ENCODE measurements at places on chromosomes 3 and 15.

DNA sequence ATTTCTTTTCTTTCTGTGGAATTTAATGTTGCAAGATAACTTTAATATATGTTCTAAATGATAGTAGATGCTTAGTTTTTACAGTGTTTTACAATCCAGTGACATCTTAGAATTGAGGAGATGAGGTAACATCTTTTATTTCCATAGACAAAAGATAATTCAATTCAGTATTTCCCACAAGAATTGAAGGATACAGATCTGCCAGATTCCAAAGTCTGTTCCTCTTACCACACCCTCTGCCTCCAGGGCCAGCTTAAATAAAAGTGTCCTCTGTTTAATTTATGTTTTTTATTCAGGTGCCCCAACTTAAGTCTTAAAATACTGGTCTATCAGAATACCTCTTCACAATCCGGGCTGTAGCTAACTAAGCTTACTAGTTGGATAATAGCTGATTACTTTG lies 6.5 kb downstream of the STT3B start:
- no peak for DNase-seq

- no peak for DNase-seq
Observed at GRCh38 chr3:163196815-163197374, 1700.3 kb downstream of the OTOL1 start.

GRCh38 chr15:22806664-22807063 lies 20.2 kb downstream of the NIPA1 start:
- no peak for DNase-seq

DNA sequence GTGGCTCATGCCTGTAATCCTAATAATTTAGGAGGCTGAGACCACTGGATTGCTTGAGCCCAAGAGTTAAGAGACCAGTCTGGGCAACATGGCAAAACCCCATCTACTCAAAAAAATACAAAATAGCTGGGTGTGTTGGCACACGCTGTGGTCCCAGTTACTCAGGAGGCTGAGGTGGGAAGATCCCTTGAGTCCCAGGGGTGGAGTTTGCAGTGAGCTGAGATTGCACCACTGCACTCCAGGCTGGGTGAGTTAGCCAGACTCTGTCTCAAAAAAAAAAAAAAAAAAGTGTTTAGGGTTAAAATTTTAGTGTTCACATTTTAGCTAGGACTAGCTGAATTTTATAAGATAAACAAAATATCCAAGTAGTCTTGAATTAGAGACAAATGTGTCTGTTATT lies 1340.1 kb upstream of the EPHA6 start:
- DNase-seq, result no peak

DNA sequence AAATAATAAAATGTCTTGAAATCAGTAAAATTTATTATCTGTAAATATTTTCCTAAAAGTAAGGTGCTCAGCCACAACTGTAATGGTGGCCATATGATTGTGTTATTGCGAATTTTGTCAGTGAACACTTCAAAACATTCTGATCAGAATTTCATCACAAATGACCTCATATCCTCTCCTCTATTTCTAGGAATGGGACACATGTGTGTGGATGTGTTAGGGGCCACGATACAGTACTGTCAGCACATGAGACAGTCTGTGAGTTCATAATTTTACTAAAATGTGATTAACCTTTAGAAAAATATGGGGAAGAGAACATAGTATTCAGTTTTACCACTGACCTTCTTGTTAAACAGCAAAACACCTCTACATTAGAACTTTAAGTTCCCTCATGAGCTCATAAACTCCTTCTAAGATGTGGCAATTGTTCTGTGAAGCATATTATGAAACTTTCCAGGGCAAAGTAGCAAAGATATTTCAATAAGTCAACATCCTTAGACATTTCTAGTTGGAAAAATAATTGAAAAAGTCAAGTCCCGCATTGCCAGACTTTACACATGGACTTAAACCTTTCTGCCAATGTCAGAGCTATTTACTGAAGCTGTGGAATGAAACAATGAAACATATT lies 158.2 kb upstream of the ABI3BP start:
- no peak for DNase-seq

- no peak for DNase-seq
Observed at GRCh38 chr15:43930079-43930478, 103.3 kb downstream of the WDR76 start.

DNA sequence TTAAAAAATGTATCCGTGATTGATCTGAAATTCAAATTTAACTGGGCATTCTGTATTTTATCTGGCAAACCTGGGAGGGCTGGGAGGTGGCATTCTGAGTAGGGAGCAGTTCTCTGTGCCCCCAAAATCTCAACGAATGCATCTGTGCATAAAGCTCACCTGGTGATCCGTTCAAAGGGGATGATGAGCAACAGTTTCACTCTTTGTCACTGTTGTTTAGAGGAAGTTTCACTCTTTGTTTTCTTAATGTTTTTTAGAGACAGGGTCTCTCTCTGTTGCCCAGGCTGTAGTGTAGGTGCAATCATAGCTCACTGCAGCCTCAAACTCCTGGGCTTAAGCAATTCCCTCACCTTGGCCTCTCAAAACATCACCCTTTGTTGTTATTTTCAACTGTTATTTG lies 186.7 kb downstream of the SSR3 start:
- no peak for DNase-seq

DNA sequence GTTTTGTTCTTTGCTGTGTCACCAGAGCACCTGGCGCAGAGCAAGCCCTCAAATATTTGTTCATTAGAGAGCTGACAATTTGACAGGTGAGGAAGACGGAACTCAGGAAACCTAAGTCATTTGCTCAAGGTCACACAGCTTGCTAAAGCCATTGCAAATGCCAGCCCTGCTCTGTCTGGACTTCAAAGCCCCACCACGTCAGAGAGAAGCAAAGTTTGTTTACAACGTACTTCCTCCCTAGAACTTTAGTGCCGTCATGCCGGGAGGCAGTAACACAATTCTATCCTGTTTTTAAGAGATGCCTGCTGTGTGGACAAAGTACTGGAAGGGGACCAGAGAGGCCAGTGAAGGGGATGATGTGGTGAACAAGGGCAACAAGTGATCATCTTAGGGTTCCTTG lies 216.6 kb upstream of the PRICKLE2 start:
- no peak for DNase-seq

- no peak for DNase-seq
Observed at GRCh38 chr15:63052077-63052841, 9.7 kb downstream of the TPM1 start.

- no peak for DNase-seq
Observed at GRCh38 chr3:13588221-13588701, 39.3 kb downstream of the FBLN2 start.

DNA sequence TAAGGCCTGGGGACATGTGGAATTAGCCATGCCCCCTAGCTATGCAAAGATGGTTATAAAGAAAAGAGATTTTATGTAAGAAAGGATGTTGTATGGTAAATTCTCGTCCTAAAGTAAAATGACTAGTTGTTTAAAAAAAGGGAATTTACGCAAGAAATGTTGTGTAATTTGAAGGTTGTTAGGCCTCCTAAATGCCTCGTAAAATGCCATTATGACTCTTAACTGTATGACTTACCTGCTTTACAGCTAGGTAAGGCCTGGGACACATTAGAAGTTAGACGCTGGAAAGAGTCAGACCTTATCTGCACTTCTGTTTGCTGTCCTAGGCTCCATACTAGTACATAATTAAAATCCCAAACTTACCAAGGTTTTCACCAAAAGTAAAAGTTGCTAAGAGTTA lies 17.5 kb upstream of the HHATL start:
- DNase-seq, result no peak

- DNase-seq, result no peak
Observed at GRCh38 chr3:176937541-176937940, 259.7 kb downstream of the TBL1XR1 start.

- no peak for DNase-seq
Observed at GRCh38 chr15:79978655-79979514, 7.9 kb upstream of the BCL2A1 start.

GRCh38 chr3:186287711-186288110 lies 74.3 kb downstream of the DGKG start:
- no peak for DNase-seq

DNA sequence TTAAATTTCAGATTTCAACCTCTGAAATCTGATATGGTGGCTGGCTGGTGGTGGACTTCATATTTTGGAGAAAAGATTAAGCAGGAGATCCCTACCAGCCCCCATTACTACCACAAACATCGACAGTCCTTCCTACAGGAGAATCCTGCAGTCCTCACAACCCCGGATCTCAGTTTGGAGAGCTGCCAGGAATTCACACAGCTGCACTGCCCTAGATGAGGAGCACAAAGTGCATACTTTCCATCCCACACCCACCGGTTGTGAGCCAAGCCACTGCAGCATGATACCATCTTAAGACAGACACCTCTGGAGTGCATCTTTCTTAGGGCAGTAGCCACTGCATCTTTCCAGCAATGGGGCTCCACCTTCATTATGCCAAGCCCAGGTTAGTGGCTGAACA lies 185.5 kb upstream of the GPR149 start:
- no peak for DNase-seq

GRCh38 chr3:130946882-130947281 lies 53.0 kb downstream of the ATP2C1 start:
- no peak for DNase-seq

DNA sequence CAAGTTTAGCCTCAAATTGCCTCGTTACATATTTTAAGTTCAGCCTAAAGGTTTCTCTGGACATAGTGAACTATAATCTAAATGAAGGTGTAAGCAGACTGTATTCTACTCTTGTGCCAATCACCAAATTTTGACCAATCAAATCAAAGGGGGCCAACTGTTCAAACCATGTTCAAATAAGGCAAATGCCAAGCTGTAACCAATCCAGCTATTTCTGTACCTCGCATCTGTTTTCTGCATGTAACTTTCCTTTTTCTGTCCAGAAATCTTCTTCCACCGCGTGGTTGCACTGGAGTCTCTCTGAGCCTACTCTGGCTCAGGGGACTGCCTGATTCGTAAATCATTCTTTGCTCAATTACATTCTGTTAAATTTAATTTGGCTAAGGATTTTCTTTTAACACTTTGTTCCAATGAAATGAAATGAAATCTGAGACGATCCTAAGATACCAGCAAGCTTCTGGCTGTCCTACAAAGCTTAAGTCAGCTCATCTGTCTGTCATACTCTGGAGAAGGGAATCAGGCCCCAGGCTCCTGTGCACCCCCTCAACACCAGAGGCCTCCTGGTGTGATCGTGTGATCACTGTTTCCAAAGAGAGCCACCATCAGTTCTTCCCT lies 53.2 kb upstream of the ZNF148 start:
- DNase-seq, result no peak

- no peak for DNase-seq
Observed at GRCh38 chr3:33921608-33922007, 123.2 kb downstream of the PDCD6IP start.

- no peak for DNase-seq
Observed at GRCh38 chr3:135860761-135861160, 104.8 kb upstream of the PPP2R3A start.

DNA sequence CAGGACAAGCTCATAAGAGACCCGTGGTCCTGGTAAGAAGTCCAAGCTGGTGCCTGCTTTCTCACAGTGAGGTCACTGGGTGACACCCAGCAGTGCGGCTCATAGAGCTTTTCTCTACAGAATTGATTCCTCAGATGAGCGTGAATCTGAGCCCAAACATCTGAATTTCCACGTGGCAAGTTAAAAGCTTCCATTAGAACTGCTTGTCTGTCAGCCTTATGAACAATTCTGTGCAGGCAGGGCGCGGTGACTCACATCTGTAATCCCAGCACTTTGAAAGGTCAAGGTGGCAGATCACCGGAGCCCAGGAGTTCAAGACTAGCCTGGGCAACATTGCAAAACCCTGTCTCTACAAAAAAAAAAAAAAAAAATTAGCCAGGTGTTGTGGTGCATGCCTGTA lies 113.1 kb upstream of the ABHD17C start:
- no peak for DNase-seq

DNA sequence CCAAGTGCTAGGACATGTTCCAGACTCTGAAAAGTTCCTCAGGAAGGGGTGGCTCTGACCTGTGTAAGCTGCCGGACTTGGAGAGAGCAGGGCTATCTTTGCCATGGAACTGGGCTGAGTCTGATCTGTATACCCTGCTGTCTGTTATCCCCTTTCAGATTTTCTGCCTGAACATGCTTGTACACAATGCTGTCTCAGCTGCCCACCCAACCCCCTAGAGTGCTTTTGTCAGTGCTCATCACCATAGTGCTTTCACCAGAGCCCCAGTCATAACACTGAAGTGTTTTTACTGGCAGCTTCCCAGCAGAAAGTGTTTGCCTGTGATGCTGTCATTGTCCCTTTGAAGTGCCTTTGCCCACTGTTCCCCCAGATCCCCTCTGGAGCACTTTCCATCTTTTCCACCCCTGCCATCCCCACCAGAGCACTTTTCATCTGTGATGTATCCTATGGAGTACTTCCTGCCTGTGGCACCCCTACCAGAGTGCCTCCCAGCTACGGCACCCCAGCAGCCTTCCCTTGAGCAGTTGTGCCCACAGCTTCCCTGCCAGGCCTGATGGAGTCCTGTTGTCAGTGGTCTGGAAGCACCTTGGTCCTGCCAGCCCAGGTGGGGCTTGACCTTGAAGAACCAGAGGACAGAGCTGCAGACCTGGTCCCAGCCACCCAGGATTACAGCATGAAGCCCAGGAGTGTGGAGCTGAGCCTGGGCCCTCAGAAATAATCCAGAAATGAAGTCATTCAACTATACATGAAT lies 397.7 kb downstream of the DIPK2A start:
- no peak for DNase-seq

DNA sequence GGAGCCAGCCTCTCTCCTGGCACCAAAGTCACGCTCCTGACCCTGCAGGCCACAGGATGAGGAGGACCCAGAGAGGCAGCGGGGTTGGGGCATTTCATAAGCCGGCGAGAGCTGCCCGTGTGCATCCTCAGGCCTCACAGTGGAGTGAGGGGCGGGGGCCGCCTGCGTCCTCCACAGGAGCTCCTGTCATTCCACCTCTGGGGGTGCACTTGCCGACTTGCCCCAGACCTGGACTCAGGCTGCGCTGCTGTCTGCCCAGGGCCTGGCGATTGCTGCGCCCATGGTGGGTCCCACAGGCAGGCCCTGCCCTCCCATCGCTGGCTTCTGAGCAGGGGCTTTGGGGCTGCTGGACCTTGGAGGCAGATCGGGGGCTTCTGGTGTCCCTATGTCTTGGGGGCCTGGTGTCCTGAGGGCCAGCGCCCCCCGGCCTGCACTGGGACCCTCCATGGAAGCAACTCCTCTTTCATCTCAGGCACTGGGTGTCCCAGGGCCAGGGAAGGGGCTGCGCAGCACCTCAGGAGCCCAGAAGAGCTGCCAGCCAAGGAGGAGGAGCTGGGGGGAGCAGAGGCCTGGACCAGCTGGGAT lies 184.0 kb downstream of the GOLGA6L6 start:
- peak; percentile 59 for DNase-seq

- no peak for DNase-seq
Observed at GRCh38 chr3:170502297-170502696, 83.6 kb downstream of the SLC7A14 start.

GRCh38 chr3:123300583-123300982 lies 98.8 kb downstream of the SEC22A start:
- DNase-seq, result no peak

- DNase-seq, result no peak
Observed at GRCh38 chr3:156826896-156827882, 1.0 kb downstream of the LEKR1 start.

- DNase-seq, result no peak
Observed at GRCh38 chr15:25268166-25268565, 170.7 kb downstream of the UBE3A start.

- peak; percentile 30 for DNase-seq
Observed at GRCh38 chr15:41970456-41970855, 1.9 kb downstream of the EHD4 start.
